Left cardiac atrium (tissue), 4 donors: ENCODE measurements at places on chromosomes 4 and X.

GRCh38 chr4:173537613-173538147, 7.7 kb upstream of the HAND2 start:
- DNase-seq: no peak

GRCh38 chr4:112146502-112146813, 1.2 kb downstream of the FAM241A start:
- no peak for DNase-seq

DNA sequence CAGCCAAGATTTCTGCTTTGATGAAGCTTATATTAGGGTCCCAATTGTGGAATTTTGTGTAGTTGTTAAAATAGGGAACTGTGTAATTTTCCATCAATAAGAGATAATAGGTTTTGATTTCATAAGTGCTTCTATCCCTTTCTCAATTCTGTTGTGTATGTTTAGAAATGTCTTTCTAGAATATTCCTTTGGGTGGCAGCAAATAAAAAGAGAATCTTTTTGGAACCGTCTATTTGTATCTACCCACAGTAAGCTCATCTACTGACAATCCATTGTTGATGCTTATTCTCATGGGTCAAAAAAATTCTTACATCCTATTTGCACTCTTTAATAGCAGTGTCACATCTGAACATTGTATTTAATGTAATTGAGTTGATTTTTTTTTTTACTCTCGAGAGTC, 61.7 kb downstream of the TMA16 start:
- DNase-seq: no peak

DNA sequence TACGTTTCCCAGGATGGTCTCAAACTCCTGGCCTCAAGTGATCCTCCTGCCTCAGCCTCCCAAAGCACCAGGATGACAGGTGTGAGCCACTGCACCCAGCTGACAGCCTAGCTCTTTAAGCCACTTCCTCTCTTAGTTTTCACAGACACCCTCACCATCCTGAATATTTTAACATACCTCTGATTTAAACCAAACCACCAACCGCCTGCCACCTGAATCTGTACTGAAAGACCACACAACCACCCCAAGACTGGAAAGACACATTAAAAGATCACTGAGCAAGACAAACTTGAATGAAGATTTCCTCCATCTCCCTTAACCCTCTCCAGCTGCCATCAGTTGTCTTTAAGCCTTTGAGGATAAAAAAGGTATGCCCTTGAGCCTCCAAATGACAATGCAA, 110.6 kb downstream of the SH3KBP1 start:
- DNase-seq: no peak

GRCh38 chr4:13441506-13441905, 42.6 kb downstream of the RAB28 start:
- DNase-seq: no peak
